CD4-positive, alpha-beta T cell treated with Interleukin-15 for 1 hour (primary cell): ENCODE measurements at places on chromosomes 11 and 22.

DNA sequence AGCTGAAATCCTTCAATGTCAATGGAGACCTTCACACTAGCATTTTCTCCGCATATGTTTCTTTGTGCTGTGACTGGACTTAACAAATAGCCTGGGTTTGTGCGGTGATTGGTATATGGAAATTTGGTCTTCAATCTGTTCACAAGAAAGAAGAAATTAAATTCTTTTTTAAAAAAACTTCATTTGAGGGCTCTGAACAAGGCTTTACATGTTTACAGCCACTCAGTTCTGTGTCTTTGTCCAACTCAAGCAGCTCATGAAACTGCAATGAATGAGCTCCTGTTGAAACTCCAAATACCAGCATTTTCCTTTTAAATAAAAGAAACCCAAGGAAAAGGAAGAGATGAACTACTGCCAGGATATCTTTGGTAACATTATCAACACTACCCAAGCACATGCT is 57.3 kb downstream of the PIK3C2A start:
- no peak for DNase-seq

- no peak for DNase-seq
Observed at GRCh38 chr22:46027211-46028105, 50.5 kb upstream of the WNT7B start.

GRCh38 chr11:7353100-7353499 is 101.4 kb downstream of the SYT9 start:
- no peak for DNase-seq

GRCh38 chr11:32137263-32137662 is 46.4 kb downstream of the RCN1 start:
- no peak for DNase-seq

DNA sequence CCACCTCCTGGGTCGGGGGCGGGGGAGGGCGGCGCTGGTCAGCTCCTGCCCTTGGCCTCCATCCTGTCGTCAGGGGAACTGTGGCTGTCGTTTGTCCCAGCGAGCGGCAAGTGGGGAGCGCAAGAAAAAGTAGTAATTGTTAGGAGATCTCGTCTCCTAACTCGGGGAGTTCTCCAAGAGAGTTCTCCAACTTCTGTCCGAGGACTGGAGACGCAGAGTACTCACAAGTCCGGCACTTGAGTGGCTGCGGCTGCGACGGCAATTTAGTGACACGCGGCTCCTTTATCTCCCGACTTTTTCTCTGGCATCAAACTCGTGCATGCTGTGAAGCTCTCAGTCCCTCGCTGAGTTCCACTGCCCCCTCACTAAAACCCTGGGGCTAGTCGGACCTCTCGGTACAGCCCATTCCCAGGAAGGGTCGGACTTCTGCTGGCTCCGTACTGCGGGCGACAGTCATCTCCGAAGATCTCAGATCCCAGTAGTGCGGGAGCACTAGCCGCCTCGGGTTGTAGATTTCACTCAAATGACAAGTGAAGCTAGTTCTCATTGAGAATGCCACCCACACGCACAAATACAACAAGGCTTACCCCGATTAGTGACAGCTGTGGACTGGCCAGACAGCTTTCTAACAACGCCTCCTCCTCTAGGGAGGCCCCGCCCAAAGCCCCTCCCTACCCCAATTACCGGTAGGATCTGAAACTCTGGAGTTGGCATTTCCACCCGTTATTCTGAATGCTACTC is at the start of gene PGR:
Gene PGR (minus strand): TSS at position 611 of the 741 bp plus-strand sequence. CDS start 743 bp downstream, outside the sequence.
- DNase-seq: no peak
